ENCODE measurements at places on chromosomes 7 and 10. TPM values are rescaled to one million over a fixed set of nuclear protein-coding genes. Genes with fewer than 3 reads are reported as not detected.

DNA sequence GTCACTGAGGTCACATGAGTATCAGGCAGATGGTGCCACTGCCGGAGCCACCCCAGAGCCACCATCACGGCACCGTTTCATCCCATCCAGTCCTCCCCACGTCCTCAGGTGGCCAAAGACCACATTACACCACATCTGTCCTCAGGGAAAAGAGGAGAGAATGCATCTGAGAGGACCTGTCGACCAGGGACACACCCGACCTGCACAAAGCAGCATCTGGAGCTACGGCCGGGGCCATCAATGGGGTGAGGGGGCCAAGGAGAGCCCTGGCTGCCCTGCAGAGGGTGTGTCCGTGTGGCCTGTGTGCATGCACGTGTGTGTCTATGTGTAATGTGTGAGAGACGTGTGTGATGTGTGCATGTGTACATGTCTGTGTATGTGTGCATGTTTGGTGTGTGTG lies 480.6 kb downstream of the DNAJB6 start:
- H3K27me3 ChIP-seq = no peaks in the 10 kb centered on the region
- H3K4me3 ChIP-seq = no peak overlapping the region
- H3K27ac ChIP-seq = no peak overlapping the region
- H3K36me3 ChIP-seq = no peaks in the 10 kb centered on the region
- H3K4me1 ChIP-seq = no peaks in the 10 kb centered on the region

DNA sequence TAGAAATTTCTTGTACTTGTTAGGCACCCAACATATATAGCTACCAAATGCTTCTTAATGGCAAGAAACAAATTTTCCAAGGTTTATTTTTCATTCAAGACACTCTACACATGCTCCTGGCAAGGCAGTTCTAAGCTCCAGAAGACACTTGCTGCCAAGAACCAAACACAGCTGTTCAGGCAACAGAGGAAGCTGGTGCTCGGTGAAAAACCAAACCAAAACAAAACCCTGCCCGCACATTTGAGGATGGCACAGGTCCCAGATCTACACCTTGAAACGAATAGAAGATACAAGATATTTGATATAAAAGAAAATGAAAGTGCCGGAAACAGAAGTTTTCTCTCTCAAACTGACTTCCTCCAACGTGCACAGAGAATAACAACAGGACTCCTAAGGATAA lies 4.9 kb upstream of the DNTT start:
- no peak overlapping the region for H3K4me3 ChIP-seq
- peaks cover 5% of the 10 kb centered on the region for H3K27me3 ChIP-seq
- H3K36me3 ChIP-seq = no peaks in the 10 kb centered on the region
- DNase-seq = no peak
- H3K4me1 ChIP-seq = peaks cover 18% of the 10 kb centered on the region

DNA sequence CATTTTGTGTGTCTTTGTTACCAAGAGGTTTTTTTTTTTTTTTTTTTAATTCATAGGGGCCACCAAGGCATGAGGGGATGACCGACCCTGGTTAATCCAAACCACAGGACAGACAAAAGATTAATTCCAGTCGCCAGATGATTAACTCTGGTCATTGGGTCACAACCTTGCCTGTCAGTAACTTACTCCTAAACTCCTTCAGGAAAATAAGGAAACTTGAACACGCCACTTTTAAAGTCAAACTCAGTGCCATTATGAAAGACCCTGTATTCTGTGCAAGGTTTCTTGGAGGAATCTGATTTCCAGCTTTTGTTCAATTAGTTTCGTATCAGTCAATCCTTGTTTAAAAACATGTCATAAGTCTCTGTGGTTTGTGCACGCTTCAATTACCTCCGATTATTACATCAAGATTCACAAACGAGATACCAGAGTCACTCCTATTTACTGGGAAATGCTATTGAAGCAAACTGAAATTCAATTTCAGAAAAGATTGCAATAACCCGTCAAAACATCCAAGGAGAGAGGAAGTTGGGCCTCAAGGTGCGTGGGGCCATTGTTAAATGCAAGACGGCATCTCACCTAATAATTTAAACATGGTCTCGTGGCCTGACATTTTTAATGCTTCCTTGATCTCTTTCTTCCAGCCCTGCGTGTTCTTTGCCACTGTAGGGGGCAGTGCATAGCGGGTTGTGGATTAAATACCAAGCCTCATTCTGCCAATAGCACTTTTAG lies 44.0 kb downstream of the NRP1 start:
- no peaks in the 10 kb centered on the region for H3K36me3 ChIP-seq
- no peak overlapping the region for H3K4me3 ChIP-seq
- H3K27me3 ChIP-seq = peaks cover 11% of the 10 kb centered on the region
- DNase-seq = no peak
- no peak overlapping the region for H3K27ac ChIP-seq

Gene CALN1
- not detected for total RNA-seq

Gene HSPA12A
- total RNA-seq = not detected

Gene LIPM
- total RNA-seq = not detected

All from activated T-helper 1 cell treated with anti-CD3 and anti-CD28 coated beads, Interleukin-12 subunit alpha, Interleukin-12 subunit beta, Interleukin-2, Interleukin-4 antibody, amounts not matched to agents 30 ng/mL and 10 ng/mL and 1 ng/mL, durations not matched to agents 14 hours and 24 hours and 36 hours (primary cell).